ENCODE measurements at places on chromosomes 5 and 9.

GRCh38 chr9:104774831-104775573, 11.1 kb downstream of the NIPSNAP3B start:
- no peak for DNase-seq

DNA sequence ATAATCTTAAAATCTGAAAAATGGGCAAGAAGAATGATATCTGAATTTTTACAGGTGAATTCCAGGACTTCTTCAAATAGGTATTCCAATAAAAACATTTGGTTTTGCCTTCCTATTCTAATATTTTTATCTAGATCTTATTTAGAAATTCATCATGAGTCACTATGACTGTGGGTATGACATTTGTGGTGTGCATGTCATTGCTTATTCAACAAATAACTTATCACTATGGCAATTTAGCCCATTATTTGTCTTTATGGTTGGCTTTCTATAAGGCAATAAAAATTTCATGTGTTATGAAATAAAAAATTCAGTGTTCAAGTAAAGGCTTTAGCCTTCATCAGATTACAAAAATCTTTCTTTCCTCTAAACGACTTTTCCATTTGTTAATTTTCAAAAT, 1139.6 kb upstream of the NUDT12 start:
- DNase-seq: no peak

DNA sequence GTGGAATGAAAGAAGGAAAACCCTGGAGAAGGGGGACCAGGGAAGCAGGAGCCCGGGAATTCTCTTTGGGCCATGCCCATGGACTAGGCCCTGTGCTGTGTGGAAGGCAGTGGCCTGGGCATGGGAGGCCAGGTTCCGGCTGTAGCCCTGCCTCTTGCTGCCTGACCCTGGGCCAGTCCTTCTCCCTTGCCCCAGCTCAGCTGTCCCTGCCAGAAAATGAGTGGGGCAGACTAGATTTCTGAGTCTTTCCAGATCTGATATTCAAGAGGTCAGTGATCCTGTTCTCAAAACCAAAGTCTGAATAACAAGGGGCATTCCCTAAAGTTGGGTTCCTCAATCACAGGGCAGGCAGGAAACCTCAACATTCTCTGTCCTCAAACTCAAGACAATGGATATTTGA, 24.8 kb upstream of the CORO2A start:
- DNase-seq: no peak

DNA sequence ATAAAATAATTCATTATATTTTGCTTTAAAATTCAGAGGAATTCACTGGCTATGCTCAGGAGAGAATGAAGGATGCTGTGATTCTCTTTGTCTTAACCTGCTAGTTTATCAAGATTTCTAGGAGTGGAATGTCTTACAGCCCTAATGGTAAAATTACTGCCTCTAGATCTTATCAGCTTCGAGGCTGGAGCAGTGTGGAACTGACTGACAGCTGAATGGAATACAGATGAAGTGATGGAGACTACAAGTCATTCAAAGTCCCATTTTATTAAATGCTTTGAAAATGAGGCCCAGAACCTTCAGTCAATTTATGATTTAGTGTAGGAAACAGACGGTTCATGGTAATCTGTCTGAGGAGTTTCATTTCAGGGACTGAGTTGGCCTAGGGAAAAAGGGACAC, 202.1 kb downstream of the RFX3 start:
- no peak for DNase-seq

GRCh38 chr5:95029569-95030366, 255.1 kb downstream of the MCTP1 start:
- DNase-seq: no peak

DNA sequence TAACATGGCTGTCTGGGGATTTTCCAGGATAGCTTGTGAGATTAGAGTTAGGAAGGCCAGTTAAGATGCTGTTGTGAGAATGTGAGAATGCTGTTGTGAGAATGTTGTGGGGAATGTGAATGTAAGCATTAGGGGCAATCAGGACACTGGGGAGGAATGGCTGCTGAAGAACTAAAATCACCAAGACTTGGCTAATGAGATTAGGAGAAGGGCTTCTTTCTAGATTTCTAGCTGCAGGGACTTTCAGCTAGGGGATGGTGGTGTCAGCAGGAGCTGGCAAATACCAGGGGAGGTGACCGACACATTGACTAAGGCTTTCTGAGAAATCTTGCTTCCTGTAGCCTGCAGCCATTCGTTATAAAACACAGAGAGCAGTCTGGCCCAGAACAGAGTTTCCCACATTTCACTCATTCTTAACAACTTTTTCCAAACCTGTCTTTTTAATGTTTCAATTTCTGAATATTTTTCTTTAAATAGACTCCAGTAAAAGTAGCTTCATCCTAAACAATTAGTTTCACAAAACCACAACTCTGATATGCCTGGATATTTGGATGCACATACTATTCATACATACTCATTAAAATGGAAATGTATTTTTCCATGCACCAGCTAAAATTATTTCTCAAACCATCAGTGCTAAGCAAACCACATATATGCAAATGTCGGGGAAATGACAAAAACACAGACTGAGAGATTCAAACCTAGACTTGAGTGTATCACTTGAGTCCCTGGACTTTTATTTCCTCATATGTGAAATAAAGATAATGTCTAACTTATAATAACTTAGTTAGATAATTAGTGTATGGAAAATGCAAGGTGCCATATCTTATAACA, 89.3 kb upstream of the TNC start:
- DNase-seq: no peak

DNA sequence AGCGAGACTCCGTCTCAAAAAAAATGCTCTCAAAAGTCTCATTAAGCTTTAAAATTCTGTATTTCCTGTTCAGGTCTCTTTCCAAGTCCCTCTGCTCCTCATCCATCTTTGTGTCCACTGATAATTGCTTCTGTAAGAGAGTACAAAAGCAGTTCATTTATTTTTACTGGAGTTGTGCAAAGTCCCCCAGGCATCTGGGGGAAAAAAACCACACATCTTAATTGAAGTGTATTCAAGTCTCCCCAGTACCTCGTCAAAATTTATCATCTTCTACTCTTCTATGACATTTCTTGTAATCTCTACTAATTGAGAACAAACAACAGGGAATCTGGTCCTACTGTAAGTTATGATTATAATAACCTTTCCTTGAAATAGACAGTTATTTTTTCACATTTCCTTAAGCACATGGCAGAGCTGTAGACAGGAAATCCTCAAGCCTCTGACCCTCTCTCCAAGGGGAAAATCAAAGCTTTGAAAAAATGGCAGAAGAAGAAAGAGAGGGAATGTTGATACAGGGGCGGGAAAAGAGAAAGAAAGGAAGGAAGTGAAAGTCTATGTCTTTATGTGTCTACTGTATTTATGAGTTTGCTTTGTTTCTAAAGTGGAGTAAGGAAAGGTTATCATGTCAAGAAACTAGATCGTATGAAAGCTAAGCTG, 51.5 kb downstream of the RAI14 start:
- DNase-seq: no peak

Data from vagina (tissue), 2 donors.